ENCODE measurements at places on chromosomes 6 and 20.

GRCh38 chr6:167096991-167097390 lies 25.9 kb upstream of the CCR6 start:
- DNase-seq, result no peak

DNA sequence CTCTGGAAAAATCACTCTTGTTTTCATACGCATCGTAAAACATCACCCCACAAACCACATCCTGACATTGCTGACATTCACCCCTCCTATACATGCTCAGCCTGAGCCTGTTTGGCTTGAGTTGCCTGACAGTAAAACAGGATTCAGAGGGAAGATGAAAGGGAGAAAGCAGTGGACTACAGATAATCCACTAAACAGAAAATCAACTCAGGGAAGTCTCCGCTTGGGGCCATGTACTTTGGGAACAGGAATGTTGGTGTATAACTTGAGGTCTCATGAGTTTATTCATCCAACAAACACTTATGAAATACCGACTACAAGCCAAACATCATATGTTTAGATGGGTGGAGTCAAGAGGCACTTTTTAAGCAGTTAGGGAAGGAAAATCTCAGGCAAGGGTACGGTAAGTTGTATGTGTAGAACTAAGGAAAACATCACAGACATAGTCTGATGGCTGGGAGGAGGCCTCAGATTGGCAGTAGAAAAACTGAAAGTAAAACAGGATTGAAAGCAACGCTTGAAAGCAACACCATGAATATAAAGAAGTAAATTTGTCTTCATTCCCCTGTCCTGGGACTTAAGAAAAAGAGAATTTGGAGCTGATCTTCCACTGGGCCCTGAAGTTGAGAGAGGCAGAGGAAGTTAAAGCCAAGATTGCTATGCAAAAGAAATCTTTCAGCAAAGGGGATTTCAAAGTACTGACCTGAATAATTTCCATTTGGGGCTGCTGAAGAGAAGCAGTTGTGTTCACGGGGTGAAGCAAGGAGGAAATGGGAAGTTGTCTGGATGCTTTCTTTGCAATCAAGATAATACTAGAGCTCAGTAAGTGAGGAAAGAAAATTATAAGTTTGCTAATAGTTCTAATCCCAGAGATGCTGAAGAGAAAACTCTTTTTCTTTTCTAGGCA lies 28.8 kb downstream of the PDE7B start:
- DNase-seq, result peak; percentile 15

GRCh38 chr6:29965873-29966601 lies 23.7 kb downstream of the HLA-A start:
- no peak for DNase-seq

DNA sequence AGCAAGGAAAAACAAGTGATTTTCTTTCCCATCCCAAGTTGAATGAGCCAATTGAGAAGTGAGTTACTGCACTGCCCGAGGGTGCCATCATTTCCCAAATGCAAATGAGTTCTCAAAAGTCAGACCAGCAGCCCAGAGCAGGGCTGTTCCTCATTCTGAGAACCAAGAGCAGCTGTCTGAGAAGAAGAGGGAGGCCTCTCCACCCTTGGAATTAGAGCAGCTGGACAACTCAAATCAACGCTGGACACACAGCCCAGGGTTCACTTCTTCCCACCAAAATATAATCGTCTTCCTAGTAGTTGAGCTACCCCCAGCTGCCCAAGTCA lies 4.6 kb upstream of the PREX1 start:
- no peak for DNase-seq

DNA sequence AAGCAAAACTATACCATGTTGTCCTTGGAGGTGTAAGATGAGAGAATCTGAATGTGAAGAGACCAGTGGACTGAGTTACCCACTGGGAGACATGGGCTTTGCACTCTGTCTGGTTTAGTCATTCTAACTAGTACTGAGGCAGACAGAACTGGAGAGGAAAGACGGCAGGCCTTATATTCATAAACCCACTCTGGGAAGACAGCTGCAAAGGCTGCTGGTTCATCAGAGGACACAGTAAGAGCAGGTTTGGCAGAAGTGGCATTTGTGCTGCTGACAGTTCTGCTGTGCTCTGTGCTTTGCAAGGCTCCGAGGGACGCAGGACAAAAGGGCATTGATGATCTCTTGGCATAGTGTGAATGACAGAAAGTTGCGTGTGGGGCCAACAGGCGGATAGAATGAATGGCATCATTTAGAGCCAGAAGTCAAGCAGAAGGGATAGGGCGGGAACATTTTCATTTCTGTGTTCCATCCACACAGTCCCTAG lies 142.3 kb upstream of the TENT5A start:
- DNase-seq, result no peak

GRCh38 chr6:158715330-158716311 lies 65.8 kb downstream of the SYTL3 start:
- no peak for DNase-seq

- no peak for DNase-seq
These were observed 548 bp downstream of the SALL4 start for GRCh38 chr20:51801823-51802123.

DNA sequence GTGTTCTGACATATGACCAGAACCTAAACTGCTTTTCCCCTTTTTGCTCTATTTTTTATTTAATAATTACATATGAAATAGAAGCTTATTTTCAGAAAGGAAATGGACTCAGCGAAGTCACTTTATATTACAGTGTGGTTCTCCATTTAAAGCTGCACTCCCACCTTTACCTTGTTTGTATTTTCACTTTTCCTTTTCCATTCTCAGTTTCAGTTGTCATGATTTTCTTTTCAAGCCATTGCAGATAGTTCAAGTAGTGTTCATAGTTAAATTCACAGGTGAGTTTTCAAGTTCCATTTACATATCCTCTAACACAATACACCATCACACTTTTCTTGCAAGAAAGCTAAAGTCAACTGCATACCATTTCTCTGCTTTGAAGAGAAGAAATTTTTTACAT lies 400.2 kb downstream of the HACE1 start:
- no peak for DNase-seq

- no peak for DNase-seq
These were observed 1321.1 kb upstream of the GJE1 start for GRCh38 chr6:140811642-140812041.

DNA sequence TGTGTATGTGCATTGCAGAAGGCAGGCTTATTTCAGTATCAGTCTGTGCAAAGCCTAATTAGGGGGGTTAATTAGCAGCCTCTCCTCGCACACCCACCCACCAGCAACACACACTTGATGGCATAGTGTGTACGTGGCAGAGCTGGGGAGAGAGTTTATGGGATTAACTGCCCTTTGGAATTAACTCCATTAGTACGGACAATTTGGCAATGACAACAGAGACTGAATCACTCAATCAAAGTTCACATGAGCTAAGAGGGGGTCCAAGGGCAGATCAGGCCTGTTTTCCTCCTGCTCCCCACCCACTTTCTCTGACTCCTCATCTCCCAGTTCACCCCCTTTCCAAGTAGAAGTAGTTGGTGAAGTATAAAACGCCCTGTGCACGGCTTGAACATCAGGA lies 69.5 kb downstream of the LRFN2 start:
- no peak for DNase-seq

DNA sequence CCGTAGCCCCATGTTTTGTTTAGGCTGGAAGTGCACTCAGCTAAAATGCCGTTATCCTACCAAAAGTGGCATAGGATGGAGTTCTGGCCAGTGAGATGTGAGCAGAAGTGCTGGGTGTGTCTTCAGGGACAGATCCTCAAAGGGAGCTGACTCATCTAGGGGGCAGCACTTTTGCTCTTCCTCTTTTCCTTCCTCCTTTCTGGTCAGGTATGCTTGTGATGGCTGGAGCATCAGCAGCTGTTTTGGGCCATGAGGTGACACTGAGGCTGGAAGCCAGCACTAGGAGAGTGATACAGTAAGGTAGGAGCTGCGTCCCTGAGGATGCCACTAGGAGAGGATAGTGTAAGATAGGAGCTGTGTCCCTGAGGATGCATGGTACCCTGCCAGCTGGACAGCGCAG lies 4.6 kb upstream of the OSBPL2 start:
- DNase-seq, result no peak

GRCh38 chr6:47245745-47246371 lies 63.8 kb downstream of the TNFRSF21 start:
- DNase-seq, result no peak

DNA sequence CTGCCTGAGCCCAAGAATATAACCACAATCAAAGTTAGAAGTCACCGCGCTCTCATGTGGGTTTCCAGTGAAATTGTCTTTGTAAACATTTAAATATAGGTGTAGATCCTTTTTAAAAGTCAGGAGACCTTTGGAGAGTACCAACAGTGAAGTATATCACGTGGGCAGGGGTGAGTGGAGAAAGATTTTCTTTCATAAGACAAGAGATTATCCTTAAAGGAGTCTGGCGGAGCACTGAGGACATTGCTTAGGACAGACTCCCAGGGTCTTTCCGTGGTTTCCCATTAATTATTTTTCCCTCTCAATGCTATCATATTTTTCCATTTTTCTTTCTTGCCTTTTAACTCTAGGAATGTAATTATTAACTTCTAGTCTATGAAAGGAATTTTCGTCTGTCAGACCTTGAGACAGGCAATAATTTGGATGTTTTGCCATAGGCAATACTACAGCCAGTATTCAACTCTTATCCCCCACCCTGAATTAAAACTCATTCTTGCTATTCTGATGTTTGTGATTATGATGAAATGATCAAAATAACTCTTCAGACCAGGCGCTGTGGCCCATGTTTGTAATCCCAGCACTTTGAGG lies 31.4 kb downstream of the DCBLD1 start:
- no peak for DNase-seq

DNA sequence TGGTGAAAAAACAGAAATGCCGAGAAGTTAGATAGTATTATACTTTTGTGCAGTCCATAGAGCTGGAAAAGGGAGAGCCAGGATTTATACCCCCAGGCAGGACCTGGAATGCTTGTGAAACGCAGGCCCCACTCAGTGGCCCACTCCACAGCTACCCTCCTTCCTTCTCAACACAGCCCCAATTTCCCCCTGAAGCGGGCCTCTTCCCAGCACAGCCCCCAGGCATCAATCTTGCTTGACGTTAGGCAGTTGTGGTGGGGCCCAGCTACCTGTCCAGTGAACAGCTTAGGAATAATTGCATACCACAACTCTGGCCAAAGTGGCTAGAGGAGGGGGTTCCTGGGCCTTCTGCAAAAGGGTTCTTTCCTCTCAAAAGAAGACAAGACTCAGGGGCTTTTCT lies 61.3 kb downstream of the PPP1R3G start:
- DNase-seq, result no peak

GRCh38 chr6:106546691-106547414 lies 82.4 kb downstream of the RTN4IP1 start:
- no peak for DNase-seq

DNA sequence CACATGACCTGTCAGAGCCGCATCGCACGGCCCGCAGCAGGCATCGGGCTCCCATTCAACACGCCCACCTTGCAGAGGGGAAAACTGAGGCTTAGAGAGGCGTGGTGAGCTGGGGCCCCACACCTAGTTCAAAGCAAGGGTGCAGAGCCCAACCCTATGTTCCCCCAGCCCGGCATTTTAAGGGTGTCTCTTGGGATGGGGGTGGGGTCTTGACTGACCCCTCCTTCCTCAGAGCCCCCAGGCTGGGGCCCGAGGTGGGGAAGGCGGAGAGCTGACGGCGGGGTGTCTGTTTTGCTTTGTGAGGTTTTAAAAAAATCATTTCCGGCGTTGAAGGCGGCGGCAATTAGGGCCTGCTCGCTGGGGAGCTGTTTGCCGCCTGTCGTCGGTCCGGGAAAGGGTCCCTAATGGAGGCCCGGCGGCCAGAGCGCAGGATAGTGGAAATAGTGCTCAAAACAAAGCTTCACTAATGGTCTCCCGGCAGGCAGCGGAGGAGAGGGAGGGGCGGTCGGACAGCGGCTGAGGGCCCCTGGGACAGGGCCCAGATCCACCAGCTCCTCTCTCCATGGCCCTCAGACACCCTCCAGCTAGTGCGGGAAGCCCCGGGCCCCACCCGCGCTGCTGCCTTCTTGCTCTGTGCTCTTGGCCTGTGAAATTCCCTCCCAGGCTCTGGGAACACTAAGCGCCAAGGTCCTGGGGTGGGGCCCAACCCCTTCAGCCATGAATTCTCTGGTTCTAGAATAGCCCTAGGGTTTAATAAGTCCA lies 11.9 kb downstream of the VSTM2L start:
- no peak for DNase-seq

DNA sequence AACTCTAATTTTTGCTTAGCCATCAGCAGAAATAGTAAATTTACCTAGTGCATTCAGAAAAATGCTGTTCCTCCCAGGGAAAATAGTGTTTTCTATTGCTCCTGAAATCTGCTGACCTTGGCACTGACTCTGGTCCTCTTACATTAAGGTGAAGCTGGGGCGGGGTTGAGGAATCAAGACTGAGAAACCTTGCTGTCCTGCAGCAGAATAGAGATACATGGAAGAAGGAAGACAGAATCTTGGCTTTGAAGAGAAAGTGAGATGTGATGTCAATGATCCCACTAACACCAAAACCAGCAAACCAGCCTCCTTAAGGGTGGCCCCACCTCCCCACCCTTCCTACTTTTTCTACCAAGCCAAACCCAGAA lies 840 bp upstream of the LY86 start:
- no peak for DNase-seq

- DNase-seq, result no peak
These were observed 110.2 kb downstream of the RCAN2 start for GRCh38 chr6:46381057-46381456.

GRCh38 chr6:110529907-110530306 lies 53.5 kb upstream of the SLC22A16 start:
- DNase-seq, result no peak

DNA sequence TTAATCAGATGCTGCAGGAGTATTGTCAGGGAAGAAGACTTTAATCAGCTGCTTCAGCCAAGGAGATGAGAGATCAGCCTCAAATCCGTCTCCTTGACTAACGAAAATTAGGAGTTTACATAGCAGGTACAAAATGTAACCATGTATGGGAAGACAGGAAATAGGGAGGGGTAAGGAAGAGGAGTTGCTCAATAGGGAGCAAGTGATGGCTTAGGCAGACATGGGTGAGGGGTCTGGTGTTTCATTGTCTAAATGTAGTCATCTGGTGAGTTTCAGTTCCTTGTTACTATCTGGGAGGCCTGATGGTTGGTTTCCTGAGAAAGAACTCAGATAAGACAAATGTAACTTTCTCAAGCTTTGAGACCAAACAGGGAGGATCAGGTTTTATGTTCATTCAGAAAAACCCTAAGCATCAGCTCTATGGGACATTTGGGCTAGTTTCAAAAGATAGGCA lies 217.3 kb upstream of the SULF2 start:
- DNase-seq, result no peak

DNA sequence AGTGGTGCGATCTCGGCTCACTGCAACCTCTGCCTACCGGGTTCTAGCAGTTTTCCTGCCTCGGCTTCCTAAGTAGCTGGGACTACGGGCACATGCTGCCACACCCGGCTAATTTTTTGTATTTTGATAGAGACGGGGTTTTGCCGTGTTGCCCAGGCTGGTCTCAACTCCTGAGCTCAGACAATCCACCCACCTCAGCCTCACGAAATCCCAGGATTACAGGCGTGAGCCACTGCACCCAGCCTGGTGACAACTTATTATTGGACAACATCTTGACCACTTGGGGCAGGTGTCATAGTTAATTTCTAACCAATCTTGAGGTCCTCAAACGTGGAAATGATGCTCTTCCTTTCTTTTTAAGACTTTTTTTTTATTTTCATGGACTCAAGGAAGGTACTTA lies 303.6 kb downstream of the CLIC5 start:
- DNase-seq, result no peak
